NAMALWA (cell line): ENCODE measurements at places on chromosomes 13 and 19.

DNA sequence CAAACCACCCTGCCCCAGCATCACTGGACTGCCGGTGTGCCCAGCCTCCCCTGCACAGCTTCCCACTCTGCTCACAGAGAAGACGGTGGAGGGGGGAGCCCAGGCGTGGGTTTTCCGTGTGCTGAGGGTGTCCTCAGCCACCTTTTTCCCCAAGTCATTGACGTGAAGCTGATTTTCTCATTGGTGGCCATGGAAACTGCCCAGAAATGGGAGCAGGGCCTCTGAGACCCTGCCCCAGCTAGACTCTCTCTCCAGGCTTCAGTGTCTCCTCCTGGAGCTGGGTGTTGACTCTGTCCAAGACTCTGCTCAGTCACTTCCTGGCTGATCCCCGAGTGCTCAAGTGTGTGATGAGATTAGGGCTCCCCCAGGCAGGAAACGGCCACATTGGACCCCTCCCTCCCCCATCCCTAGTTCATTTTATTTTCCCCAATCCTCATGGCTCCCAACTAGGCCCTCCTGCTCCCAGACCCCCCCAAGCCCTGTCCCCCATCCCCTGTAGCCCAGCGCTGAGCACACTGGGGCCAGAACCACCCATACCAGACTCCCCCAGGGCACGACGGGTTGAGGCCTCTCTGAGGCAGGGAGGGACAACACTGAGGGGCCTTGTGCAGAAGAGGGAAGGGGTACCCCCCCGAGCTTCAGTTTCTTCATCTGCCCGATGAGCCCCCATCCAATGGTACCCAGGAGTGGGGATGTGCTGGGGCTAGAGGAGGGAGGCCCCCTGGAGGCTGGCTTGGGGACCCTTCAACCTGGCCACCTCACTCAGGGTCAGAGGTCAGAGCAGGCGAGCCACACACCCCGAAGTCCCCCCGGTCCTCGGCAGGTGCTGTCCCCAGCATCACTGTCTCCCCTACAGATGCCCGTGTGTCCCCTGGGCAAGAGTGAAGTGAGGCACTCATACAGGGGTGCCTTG, 1.2 kb upstream of the F2RL3 start:
- DNase-seq, result no peak

DNA sequence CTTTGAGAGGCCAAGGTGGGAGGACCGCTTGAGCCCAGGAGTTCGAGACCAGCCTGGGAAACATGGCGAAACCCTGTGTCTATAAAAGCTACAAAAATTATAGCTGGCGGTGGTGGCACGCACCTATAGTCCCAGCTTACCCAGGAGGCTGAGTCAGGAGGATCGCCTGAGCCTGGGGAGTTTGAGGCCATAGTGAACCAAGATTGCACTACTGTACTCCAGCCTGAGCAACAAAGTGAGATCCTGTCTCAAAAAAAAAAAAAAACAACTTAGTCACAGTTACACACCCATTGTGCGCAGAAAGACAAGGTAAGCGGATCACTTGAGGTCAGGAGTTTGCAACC, 728 bp upstream of the DENND1C start:
- DNase-seq, result no peak

GRCh38 chr19:1324806-1325567, 39.3 kb downstream of the EFNA2 start:
- no peak for DNase-seq

DNA sequence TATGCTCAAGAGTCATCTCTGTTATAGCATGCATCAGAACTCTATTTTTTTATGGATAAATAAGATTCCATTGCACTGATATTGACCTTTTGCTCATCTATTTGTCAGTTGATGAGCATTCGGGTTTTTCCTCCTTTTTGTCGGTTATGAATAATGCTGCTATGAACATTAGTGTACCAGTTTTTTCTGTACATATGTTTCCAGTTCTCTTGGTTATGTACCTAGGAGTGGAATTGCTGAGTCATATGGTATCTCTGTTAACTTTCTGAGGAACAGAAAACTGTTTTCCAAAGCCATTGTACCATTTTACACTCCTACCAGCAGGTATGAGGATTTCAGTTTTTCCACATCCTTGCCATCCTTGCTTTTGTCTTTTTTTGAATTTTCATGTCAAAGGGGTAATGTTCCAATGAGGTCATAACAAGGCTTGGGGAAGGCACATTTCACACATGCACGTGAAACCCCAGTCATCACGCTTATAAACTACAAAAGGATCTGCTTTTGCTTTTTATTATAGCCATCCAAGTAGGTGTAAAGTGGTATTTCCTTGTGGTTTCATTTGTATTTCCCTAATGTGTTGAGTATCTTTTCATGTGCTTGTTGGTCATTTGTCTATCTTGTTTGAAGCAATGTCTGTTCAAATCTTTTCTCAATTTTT, 14.6 kb downstream of the KBTBD7 start:
- no peak for DNase-seq

- DNase-seq, result no peak
These were observed 19.6 kb downstream of the KCNC3 start for GRCh38 chr19:50309396-50310125.

DNA sequence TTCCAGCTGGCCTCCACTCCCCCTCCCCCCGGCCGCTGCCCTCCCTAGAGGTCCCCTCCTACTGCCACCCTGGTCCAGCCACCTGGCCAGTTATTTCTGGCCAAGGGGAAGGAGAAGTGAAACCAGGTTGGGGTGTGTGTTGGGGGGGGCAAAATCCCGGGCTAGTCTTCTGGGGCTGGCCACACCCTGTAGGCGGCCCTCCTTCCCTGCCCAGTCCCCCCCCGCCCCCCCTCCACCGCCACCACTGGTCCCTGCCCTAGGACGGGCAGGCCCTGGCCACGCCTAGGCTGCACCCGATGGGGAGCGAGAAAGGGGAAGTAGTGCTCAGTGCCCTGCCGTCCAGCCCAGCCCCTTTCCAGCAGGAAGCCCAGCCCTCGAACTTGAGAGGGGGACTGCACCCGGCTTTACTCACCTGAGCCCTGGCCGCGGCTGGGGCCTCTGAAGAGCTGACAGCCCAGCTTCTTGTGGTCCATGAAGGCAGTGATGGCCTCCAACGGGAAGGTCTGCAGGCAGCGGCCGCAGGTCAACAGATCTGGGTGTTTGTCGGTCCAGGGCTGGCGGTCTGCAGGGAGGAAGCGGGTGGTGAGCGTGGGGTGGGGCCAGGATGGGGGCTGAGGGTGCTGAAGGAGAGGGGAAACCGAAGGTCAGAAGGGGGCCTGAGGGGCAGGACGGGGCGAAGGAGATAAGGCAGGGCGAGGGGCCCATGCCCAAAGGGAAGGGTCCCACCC, 813 bp downstream of the ZNF296 start:
- peak; percentile 92 for DNase-seq

GRCh38 chr13:108781312-108781711, 151.9 kb downstream of the MYO16 start:
- DNase-seq, result no peak

DNA sequence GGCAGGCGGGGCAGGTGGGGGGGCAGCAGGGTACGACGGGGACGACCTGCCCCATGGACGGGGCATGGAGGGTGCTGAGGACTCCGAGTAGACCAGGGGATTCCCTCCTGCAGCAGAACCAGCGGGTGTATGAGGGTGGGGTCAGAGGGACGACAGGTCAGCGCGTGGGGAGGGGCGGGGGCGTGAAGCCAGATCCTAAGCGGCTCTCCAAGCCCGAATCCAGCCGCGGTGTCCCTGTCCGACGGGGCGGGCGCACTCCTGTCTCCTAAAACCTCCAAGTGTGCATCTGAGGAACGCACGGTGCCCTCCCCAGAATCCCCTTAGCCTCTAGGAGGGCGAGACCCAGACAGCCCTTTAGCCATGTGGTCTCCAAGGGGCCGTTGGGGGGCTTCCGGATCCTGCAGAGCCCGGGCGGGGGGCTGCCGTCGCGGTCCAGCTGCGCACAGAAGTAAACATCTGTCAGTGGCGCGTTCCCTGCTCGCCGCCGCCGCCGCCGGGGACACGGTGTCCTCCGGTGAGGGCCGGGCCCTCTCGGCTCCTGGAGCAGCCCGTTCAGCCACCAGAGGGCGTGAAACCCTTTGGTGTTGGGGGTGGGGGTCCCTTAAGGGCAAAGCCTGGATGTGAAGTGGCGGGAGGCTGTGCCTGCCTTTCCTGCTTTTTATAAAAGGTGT, 730 bp downstream of the NRTN start:
- peak; percentile 72 for DNase-seq

DNA sequence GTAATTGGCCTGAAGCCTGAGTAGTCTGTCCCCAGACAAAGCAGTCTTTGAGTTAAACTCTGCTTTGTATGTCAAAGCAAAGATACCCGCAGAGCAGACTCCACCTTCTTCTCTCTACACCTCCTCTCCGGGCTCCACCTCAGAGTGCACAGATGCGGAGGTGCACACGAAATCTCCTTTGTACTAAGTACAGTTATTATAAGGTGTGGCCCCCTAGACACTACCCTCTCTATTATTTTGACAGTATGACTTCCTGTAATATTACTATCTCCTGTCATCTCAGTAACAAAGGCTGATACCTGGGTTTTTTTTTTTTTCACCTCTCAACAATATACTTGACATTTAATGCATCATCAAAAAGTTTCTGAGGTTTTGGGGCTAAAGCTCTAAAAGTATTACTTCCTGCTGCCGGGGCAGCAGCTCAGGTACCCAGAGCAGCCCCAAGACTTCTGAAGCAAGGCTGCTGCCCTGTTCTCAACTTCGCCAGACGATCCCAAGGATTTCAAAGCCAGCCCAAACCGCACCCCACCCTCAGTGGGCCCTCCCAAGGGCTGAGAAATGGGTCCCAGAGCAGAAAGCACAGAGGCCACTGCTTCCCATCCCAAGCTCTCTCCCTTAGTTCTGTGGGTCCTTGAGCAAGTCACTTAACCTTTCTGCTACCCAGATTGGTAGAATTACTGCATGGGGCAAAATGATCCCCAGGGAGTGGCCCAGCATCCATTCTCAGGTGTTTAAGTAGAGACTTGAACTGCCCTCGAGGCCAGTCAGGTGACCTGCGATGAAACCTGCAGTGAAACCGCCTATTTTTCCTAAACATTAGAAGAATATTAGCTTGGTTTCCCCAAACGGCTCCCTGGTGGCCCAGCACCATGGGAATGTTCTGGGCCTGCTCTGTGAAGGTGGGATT, 180.6 kb downstream of the FOXO1 start:
- DNase-seq, result no peak

DNA sequence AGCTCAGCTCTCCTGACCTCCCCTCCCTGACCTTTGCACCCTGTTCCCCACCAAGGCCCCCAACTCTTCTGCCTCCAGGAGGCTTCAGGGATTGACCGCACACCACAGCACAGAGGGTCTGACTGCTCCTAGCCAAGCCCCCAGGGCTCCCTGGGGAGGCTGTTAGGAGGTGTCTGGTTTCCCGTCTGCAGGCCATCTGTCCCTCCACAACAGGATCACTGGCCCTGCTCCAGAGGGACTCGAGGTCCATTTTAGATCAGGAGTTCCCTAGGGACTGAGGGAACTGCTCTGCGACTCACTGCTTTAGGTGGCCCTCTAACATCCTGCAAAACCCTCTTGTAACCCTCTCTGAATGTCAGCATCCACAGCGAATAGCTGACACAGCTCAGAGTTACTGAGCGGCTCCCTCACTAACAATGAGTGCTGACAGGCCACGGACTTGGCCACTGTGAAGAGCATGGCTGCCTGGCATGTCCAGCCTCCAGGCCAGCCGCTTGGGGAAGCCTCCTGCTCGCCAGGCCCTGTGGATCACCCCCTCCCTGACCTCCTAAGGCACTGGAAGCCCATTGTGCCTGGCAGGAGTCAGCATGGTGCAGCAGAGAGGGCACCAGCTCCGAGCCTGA, 17.7 kb downstream of the GRIK5 start:
- no peak for DNase-seq

DNA sequence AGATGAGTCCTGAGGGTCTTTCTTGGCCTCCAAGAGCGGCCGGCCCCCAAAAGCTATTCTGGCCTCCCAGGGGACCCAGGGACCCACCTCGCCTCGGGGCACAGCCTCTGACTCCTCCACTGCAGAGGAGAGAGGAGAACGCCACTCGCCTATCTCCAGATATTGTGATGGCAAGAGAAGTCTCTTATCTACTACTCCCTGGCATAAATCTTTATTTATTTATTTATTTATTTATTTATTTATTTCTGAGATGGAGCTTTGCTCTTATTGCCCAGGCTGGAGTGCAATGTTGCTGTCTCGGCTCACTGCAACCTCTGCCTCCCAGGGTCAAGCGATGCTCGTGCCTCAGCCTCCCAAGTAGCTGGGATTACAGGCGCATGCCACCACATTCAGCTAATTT, 11.0 kb downstream of the SLC7A9 start:
- no peak for DNase-seq

DNA sequence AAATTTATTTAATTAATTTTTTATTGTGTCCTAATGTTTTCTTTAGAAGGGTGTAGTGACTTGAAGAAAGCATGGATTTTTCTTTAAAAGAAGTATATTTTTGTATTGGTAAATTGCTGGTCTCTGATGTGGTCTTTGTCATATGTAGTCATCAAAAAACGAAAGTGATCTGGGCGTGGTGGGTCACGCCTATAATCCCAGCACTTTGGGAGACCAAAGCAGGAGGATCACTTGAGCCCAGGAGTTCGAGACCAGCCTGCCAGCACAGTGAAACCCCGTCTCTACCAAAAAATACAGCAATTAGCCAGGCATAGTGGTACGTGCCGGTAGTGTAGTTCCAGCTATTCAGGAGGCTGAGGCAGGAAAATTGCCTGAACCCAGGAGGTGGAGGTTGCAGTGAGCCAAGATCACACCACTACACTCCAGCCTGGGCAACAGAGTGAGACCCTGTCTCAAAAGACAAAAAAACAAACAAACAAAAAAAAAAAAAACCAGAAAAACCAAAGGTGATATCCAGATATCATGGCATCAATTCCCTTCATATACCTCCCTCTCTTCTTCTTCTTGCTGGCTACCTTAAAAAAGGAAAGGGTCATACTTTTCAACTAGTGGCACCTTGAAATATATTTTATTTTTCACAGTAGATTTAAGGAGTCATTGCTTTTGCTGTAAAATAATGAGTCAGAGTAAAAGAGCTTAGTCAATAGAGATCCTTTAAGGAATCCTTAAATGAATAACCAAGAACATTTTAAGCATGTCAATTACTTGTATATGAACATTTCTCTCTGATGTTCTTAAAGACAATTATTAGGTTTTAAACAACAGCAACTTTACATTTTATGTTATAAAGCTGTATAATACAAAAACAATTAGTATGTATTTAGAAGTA, 19.9 kb downstream of the KCTD4 start:
- no peak for DNase-seq

DNA sequence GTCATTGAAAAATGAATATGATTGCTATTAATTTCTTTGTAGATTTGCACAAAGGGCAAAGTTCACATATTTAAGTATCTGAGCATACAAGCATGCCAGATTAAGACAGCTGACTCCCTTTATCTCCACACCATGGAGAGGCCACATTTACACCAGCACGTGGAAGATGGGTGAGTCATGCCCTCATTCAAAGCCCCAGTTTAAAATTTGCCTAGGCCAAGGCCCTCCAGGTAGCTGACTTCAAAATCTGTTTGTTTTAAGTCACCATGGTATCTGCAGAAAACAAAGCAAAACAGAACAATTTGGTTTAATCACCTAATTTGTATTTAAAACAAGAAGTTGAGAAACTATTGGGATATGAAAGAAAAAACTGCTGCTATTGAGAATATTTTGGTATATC, 109.2 kb downstream of the ESD start:
- peak; percentile 35 for DNase-seq

GRCh38 chr13:55705971-55706370, 1434.7 kb upstream of the PRR20A start:
- no peak for DNase-seq

- no peak for DNase-seq
These were observed 31.8 kb downstream of the PEX11G start for GRCh38 chr19:7456964-7457541.
